NCI-H748 treated with DMSO at 0.1 percent for 48 hours (cell line): ENCODE measurements at places on chromosomes 3 and 15.
A peak's percentile ranks its signal among the peaks of the same experiment; 100 is the strongest.

GRCh38 chr3:154862265-154862664 is 217.9 kb upstream of the MME start:
- DNase-seq = no peak

GRCh38 chr3:65837604-65838003 is 201.1 kb downstream of the MAGI1 start:
- no peak for DNase-seq

DNA sequence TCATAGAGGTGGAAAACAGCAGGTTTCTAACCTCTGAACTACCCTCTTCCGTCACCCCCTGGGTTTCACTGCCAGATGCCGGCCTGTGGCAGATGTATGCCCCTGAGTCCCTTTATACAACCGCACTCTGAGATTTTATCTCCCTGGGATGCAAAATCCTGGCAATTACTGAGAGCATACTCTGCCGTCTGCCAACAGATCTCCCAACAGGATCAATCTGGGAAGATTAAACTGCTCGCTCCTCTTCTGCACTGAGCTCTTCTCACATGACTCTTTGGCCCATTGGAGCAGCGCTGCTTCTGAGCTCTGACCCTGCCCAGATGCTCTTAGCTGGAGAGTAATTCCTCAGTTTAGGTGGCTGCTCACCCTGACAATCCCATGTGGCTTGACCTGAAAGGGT is 133.2 kb downstream of the LIPC start:
- no peak for DNase-seq

GRCh38 chr15:97084650-97085049 is 754.1 kb downstream of the NR2F2 start:
- DNase-seq = no peak

- DNase-seq = no peak
These were observed 42.0 kb upstream of the CHRM5 start for GRCh38 chr15:33926260-33926659.

DNA sequence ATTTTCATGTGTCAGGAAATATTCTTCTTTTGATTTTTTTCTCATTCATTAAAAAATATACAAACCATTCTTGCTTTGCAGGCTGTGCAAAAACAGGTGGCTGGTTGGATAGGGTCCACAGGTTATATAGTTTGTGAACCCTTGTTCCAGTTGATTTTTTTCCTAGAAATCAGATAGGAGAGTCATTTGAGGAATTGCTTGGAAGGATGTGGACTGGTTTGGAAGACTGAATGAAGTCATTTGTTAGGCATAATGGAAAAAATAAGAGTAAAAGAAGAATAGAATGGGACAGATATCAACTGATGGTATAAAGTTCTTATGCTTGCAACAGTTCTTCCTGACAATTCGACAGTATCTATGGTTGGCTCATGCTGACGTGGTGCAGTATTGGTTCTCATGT is 189.4 kb downstream of the PTPRG start:
- no peak for DNase-seq

- no peak for DNase-seq
These were observed 10.4 kb upstream of the KLF13 start for GRCh38 chr15:31316135-31316795.

GRCh38 chr15:90482124-90483011 is 47.4 kb upstream of the CRTC3 start:
- peak; percentile 0 for DNase-seq

- DNase-seq = no peak
These were observed 416.5 kb downstream of the PLCL2 start for GRCh38 chr3:17301271-17301670.

DNA sequence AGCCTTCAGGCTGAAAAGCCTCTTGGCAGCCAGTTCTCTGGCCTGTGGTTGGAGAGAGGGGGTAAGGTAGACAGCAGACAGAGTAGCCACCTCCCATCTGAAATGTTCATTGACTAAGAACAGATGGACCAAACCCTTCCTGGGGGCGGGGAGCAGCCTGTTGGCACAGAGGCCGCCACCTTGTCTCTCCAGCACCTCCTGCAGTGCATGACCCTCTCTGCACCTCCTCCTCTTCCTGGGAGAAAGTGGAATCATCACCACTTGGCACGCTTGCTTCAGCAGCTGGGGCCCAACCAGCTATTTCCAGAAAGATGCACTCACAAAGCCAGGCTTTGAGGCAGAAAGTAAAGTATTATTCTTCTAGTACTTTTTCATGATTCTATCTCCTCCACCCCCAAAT is 313.4 kb upstream of the CHRM5 start:
- DNase-seq = no peak

GRCh38 chr15:80152180-80152895 is 461 bp upstream of the FAH start:
- peak; percentile 25 for DNase-seq

GRCh38 chr15:68403161-68403941 is 28.6 kb downstream of the ITGA11 start:
- DNase-seq = no peak

- DNase-seq = no peak
These were observed 97.5 kb downstream of the BDH1 start for GRCh38 chr3:197458179-197458707.

DNA sequence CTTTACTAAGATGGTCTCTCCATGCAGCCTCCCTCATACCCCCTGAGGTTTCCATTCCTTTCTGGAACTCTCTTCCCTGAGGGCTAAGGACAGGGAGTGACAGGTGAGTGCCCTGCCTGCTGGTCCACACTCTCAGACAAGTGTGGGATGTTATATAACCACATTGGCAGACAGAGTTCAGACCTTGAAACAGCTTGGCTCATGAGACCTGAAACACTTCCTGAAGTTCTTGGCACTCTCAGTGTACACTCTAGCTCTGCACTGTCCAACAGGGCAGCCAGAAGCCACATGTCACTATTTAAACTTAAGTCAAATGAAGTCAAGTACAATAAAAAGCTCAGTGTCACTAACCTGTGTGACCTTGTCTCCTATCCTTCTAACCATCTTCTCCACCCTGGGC is 188.5 kb downstream of the ZNF621 start:
- no peak for DNase-seq

DNA sequence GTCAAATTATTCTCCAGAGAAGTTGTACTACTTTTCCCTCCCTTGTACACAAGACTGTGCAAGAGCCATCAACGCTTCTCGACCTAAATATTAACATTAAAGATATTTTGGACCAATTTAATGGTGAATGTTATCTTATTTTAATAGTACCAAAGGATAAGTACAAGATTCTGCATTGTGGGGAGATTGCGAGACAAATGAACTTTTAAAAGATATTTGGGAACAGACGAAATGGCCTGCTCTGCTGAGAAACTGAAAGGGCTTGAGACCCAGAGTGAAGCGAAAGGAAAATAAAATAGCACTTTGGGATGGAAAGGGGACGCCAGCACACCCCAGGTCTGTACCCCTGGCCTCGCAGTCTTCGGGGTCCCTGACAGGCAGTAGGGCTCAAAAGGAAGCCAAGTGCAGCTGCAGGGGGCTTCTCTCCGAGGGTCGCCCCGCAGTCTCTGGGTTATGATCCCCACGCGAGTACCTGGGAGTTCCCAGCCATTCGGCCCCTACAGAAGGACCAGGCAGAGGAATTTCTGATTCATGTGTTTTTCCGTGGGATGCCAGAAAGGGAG is 97.6 kb upstream of the VGLL3 start:
- DNase-seq = no peak

DNA sequence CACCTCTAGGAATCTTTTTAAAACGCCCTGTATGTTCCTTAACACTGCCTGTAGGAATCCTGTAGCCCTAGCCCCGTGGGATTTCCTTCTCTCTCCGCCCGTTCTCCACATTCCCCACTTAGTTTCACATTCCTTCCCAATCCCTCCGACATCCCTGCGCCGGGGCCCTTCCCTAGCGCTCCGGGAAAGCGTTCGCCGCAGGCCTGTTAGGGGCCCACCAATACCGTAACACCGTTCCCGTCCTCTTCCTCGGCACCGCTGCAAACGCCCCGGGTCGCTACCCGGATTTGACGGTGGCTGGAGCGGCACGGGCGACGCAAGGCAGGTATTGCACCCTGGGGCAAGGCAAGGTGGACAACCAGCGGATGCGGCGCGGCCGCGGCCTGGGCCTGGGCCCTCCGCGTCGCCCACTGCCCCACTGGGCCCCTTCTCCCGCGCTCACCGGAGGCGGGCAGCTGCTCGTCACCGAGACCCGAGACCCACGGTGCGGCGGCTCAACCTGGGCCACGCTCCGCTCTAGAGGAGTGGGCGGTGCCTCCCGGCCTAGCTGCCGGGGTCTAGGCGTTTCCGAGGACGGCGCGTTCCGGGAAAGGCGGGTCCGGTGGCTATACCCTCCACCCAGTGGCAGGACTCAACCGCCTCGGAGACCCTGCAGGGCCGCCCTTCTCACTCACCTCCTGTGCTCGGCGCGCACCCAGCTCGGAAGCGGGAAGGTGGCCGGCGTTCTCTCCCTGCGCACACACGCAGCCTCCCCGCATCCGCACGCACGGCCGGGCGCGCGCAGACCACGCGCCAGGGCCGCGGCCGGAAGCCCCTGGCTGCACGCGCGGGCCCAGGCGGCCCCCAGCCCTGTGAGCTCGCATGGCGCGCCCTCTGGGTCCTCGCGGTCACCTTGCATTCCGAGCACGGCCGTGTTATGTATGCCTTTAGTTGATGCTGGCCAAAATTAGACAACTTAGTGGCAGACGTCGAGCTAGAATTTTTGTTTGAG is at the start of gene B3GALNT1:
Gene B3GALNT1, minus strand, starts transcription at position 789 of the 991 bp plus-strand sequence. CDS start 18,595 bp downstream, outside the sequence.
- DNase-seq = peak; percentile 21

- DNase-seq = peak; percentile 48
These were observed 15.1 kb upstream of the TCAIM start for GRCh38 chr3:44323341-44323955.

GRCh38 chr3:134901461-134901860 is 106.4 kb downstream of the EPHB1 start:
- DNase-seq = no peak

- no peak for DNase-seq
These were observed 227.6 kb upstream of the SATB1 start for GRCh38 chr3:18652781-18653180.

GRCh38 chr15:80635953-80636352 is 59.2 kb upstream of the ABHD17C start:
- no peak for DNase-seq

DNA sequence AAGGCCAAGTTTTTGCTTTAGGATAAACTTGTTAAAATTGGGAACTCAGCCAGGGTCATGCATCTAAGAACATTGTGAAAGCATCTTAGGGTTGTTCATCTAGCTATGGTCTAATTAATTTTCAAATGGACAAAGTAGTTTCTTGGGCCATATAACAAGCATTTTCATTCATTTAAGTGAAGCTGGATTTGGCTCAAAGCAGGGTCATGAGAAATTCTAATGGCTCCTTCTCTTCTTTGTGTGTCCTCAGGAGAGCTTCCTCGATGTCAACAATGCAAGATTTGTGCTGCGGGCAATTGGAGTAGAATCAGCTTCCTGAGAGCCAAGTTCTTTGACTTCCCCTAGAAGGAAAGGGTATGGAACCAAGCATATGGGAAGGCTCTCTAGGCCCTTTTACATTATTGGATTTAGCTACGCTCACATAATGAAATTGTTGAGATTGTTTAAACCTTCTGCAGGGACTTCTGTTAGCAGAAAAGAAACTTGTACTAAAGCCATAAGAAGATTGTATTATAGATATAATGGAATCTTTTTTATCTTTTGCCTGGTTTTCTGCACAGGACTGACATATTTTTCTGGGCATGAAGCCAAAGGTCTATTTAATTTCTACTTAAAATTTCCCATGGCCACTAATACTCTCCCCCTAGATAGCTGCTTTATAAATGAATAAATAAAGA is 1.8 kb upstream of the SAMMSON start:
- DNase-seq = no peak

GRCh38 chr15:67753891-67754290 is 71.4 kb upstream of the SKOR1 start:
- DNase-seq = no peak

- DNase-seq = no peak
These were observed 7.0 kb upstream of the GNAT1 start for GRCh38 chr3:50184242-50184978.

GRCh38 chr3:172370419-172370818 is 77.8 kb downstream of the GHSR start:
- DNase-seq = no peak

DNA sequence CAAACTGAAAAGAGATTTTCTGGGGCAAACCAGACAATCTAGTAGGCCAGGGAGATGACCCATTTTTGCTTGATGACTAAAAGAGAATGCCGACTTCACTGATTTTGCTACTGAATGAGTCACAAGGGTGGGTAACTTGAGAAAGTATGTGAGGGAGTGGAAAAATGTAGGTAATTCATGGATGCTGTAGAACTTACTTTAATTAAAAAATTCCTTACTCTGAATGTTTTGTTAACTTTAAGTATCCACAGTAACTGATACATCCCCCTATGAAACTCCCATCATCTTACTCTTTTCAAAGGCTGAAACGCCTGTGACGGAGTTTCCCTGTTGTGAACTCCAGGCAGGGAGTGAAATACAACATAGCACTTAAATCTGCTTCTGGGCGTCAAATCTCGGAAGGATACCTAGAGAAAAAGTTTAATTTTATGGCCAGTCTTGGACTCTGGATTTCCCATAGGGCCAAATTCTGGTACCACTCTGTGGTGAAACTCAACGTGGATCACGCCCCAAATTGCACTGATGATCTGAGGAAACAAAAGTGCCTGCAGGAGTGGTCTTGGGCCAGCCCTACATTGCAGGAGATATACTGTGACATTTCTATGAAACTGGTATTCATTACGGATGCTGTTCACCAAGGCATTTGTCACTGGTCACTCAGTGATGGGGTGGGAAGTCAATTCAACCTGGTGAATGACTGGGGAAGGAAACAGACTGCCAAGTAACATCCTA is 24.0 kb downstream of the GOLIM4 start:
- no peak for DNase-seq

- DNase-seq = no peak
These were observed 8.5 kb downstream of the PFKFB4 start for GRCh38 chr3:48548126-48548525.

- no peak for DNase-seq
These were observed 22.3 kb downstream of the PLXNB1 start for GRCh38 chr3:48407542-48408099.

DNA sequence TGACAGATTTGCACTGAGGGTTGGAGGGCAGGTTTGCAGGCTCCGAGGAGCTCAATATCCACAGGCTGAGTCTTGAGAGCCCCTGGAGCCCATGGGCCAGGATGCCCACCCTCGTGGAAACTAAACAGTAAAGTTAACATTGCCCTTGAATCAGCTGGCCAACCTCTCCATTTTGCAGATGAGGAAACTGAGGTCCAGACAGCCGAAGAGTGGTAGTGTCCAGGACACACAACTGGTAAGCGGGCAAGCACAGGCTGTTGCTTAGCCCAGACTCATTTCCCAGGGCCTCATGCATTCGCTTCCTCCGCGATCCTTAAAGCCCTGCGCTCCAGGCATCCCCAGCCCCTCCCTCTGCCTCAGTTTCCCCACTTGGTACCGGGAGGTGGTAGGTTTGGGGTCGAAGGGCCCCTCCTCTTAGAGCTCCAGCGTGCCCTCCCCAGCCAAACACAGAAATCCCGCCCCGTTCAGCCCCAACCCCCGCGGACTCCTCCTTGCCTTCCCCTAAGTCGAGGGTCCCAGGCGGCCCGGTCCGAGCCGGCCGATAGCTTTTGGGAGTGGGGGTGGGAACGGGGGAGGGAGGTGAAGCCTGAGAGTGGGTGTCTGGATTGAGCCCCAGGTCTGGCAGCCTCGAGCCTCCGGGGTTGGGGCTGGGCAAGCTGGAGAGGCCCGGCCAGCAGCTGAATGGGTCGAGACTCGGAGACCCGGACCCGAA is 3.5 kb downstream of the PTH1R start:
- no peak for DNase-seq
